Occipital lobe (tissue), 3 donors: ENCODE measurements at places on chromosomes 12 and 14. TPM values are rescaled to one million over a fixed set of nuclear protein-coding genes. Genes with fewer than 3 reads are reported as not detected.

- DNase-seq: no peak
These were observed 11.8 kb downstream of the MYL2 start for GRCh38 chr12:110908377-110909152.

GRCh38 chr12:127107744-127108143 is 1159.2 kb upstream of the TMEM132C start:
- DNase-seq: no peak

GRCh38 chr12:108967869-108968540 is 52.9 kb downstream of the SVOP start:
- no peak for DNase-seq

DNA sequence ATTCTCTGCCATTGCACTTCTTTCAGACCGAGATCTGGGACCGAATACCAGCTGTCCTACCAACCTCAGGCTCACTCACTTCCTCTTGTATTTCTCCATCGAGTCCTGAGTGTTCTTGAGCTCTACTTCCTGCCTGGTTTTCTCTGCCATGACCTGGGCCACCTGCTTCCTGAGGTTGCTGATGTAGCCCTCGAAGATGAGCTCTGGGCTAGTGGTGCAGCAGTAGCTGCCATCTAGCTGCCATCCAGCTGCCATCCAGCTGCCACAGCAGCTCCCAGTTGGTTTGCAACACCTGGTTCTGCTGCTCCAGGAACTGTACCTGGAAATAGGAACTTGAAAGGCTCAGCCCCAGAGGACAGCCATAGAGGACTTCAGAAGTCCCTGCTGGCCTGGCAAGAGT is 15.0 kb upstream of the KRT73 start:
- DNase-seq: no peak

The TEX52 gene
- total RNA-seq: not detected

The TAS2R42 gene
- not detected for total RNA-seq
